ENCODE measurements at places on chromosomes 1 and 21.

- DNase-seq = no peak
Measured at GRCh38 chr1:223217781-223218180, 74.7 kb upstream of the TLR5 start.

GRCh38 chr1:35727434-35728040, 8.9 kb upstream of the C1orf216 start:
- no peak for DNase-seq

GRCh38 chr1:64948905-64949833, 17.2 kb downstream of the JAK1 start:
- no peak for DNase-seq

DNA sequence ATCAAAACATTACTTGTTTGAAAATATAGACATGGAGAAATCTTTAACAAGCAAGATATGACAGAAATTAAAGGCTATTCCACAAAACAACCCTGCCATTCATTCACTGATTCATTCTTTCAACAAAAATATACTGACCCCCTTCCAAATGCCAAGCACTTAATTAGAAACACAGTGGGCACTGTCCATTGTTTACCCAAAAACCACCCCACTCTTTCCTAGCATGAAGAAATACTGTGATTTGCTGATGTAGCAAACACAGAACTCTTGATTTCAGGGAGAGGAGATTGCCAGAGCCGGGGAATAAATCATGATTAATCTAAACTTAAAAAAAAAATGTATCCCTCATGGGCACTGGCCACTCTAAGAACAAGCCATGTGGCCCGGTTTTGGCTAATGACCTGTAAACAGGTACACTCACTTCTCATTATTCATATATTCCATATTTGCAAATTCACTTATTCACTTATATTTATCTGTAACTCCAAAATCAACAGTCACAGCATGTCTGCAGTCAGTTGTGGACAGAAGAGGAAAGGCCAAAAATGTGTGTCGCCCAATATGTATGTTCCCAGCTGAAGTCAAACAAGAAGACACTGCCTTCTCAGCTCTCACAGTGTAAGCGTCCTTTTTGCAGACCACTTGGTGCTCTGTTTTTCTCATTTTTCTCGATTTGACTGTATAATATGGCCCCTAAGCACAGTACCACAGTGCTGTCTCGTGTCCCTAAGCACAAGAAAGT, 133.1 kb downstream of the SMYD3 start:
- DNase-seq = no peak

DNA sequence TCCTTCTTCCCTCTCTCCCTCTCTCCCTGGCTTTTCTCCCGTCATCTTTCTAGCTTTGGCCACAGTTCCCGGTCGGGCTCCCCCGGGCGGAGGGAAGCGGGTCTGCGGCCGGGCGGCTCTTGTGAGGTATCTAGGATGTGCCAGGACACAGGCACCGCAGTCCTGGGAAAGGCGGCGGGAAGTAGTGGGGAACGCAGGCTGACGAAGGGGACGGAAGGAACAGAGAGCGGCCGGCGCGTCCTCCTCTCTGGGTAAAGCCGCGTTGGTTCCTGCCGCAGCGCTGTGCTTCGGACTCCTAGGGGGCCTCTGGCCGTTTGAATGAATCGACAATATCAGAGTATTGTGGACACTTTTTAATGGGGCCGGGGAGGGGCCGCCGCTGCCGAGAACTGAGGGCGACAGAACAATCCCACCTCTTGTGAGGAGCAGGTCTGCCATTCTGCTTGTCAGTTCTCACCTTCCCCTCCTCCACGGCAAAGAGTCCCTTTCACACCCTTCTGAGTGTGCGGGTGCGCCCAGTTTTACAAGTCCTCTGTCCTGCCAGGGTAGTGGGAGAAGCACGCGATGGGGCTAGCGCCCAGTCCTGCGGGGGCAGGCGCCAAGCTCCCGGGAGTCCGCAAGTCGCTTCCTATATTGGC, 1.2 kb upstream of the LHX9 start:
- peak; percentile 55 for DNase-seq

DNA sequence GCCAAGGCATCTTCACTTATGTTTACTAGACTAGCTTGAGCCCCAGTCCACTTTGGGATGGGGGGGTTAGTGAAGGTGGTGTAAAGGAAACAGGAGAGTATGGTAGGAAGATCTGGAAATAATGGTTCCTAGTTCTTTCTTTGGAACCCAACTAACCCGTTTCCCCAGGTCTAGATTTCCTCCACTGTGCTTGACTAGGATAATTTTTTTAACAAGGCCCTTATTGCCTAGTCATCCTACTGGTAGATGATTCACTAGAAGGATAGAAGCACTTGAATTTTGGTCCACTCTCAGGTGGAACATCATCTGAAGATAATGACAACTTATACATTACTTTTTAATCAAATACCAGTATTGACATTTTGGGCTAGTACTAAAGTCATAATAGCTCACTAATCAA, 45.9 kb upstream of the MYOCOS start:
- DNase-seq = no peak

- no peak for DNase-seq
Measured at GRCh38 chr1:85296980-85297379, 20.5 kb upstream of the BCL10 start.

DNA sequence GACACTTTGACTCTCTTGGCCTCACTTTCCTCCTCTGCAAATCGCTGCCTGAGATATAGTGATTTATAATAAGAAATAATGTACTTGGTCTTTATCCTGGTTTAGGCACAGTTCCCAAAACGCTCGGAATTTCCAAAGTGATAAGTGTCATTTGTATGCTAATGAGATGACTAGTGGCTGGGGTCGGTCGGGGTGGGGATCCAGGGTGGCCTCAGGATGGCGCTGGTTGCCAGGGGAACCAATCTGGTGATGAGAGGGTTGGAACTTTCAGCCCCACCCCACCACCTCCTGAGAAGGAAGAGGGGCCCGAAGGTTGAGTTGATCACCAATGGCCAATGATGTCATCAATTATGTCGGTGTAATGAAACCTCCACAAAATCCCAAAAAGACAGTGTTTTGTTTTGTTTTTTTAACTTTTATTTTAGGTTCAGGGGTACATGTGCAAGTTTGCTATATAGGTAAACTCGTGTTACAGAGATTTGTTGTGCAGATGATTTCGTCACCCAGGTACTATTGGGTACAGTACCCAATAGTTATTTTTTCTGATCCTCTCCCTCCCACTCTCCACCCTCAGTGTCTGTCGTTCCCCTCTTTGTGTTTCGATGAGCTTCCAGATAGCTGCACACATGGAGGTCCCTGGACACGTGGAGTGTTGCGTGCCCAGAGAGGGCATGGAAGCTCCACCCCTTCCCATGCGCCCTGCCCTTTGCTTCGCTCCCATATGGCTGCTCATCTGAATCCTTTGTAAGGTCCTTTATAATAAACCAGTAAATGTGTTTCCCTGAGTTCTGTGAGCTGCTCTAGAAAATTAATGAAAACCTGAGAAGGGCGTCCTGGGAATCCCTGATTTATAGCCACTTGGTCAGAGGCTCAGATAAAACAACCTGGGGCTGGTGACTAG, 97.2 kb downstream of the KCNN3 start:
- no peak for DNase-seq

DNA sequence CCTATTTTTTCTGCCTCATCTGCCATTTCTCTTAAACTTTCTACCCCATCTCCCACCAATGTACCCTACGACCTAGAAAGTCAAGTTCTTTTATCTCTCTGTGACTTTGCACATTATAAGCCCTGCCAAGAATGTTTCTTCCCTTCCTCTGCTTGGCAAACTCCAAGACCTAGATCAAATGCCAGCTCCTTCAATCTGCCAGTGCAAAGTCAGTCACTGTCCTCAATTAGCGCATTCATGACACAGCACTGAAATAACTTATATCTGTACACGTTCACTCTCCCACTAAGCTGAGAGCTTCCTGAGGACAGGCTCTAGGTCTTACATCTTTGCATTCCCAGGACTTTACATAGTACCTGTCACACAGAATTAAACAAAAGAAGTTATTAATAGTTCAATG, 21.4 kb upstream of the LSM10 start:
- DNase-seq = no peak

DNA sequence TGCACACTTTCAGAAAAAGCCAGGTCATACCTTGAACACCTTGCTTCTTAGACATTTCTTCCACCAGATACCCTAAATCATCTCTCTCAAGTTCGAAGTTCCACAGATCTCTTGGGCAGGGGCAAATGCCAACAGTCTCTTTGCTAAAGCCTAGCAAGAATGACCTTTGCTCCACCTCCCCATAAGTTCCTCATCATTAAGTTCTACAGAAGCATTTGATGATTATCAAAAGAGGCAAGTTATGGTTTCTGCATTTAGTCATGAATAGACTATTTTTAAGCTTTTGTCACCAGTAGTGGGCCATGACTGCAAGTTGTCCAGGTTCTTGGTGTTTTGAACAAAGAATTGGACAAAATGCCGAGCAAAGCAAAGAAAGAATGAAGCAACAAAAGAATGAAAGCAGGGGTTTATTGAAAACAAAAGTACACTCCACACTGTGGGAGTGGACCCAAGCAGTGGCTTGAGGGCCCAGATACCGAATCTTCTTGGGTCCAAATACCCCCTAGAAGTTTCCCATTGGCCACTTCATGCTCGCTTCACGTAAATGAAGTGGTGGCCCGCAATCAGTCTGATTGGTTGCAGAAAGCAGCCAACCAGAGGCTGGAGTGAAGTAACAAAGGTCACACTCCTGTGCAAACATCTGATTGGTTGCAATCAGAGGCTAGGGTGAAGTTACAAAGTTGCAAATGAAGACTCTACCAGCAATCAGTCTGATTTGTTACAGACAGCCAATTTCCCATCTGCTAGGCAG, 9.8 kb upstream of the EGLN1 start:
- DNase-seq = no peak

GRCh38 chr1:92870591-92870990, 38.8 kb downstream of the RPL5 start:
- no peak for DNase-seq

DNA sequence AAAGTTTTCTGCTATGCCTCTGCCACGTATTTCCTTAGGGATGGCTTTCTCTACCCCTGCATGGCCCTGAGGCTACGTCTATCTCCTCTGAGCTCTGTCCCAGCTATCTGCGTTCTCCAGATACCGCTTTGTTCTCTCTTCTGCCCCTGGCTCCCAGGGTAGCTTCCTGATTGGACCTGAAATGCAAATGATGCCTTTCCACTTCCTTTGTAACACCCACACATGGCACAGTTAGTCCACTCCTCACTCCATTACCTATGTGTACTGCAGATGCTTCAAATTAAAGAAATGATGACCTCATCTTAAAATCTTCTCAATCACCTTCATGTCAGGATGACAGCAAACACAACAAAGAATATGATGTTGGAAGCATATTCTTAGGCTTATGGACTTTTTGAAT, 138.6 kb upstream of the POGK start:
- no peak for DNase-seq

DNA sequence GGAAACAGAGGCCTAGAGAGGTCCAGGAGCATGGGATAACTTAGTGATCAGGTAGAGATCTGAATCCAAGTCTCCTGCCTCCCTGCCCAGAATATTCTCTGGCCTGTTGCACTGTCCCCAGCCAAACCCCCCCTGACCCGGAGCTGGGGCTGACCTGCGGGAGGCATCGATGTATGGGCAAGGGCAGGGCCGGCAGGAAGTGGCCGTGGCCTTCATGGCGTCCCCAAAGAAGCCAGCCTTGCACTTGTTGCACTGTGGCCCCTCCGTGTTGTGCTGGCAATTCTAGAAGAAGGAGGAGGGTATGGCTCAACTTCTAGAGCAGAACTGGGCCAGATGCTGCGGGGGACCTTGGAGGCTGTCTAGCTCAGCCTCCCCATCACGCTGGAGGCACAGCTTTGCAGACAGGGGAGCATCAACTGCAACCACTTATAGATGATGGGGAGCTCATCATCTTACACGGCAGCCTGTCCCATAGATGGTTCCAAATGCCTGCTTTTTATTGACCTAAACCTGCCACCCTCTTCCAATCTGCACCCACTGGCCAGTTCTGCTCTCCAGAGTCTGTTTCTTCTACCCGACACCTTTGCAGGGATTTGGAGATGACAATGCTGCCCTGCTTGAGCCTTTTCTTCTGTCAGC, 58.2 kb downstream of the HSPG2 start:
- DNase-seq = no peak

- no peak for DNase-seq
Measured at GRCh38 chr1:3683992-3684391, 31.7 kb downstream of the TP73 start.

- DNase-seq = no peak
Measured at GRCh38 chr1:226987623-226988333, 47.7 kb downstream of the COQ8A start.

- DNase-seq = no peak
Measured at GRCh38 chr1:31371121-31371959, 1.5 kb downstream of the FABP3 start.

DNA sequence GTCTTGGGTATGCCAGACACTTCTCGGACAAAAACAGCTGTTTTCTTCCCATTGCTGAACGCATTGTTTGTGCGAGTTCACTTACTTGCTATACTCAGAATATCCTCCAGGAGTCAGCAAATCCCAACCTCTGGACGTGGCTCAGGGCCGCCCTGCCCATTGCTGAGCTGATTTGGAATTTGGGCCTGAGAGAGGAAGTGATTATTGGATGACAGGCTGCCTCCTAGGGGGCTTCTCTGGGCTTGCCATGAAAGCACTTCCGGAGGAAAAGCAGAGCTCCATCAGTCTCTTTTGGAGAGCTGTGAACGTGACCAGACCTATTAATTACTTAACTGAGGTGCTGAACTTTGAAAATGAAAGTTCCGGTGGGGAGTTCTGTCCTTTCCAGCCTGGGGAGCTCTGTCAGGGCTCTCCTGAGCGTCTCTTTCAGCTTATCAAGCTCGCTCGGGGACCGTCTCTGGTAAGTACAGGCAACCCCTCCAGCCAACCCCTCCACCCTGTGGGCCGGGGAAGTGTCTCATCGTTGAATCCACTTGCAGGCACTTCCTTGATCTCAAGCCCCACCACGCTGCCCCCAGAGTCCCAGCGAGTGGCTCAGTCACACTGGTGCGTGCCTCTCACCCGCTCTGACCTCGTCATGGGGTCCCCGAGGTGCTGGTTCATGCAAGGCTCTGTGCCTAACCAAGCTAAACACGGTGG, 76.9 kb downstream of the CLIC6 start:
- DNase-seq = peak; percentile 44

DNA sequence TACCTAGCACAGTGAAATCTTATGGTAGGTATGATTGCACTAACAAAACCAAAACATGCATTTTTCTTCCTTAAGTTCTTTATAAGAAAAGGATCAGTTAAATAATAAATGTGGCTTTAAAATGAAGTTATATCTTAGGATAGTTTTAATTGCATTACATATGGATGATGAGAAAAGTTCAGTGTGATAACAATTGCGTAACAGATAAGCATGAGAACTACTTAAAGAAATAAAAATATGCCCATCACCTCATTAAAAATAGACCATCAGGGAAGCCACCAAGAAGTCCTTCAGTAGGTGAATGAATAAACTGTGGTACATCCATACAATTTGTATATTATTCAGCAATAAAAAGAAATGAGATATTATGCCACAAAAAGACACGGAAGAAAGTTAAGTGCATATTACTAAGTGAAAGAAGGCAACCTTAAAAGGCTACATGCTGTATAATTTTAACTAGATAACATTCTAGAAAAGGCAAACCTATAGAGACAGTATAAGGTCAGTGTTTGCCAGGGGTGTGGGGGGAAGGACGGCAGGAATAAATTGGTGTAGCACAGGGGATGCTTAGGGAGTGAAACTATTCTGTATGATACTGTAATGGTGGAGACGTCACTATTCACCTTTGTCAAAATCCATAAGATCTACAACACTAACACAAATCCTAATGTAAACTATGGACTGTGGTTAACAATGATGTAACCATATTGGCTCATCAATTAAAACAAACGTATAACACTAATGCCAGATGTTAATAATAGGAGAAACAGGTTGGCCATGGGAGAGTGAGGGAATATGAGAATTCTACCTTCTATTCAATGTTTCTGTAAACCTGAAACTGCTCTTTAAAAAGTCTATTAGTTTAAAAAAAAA, 42.9 kb downstream of the MPZL1 start:
- no peak for DNase-seq
